NCI-H2081 (cell line): ENCODE measurements at places on chromosomes 13 and 19.

DNA sequence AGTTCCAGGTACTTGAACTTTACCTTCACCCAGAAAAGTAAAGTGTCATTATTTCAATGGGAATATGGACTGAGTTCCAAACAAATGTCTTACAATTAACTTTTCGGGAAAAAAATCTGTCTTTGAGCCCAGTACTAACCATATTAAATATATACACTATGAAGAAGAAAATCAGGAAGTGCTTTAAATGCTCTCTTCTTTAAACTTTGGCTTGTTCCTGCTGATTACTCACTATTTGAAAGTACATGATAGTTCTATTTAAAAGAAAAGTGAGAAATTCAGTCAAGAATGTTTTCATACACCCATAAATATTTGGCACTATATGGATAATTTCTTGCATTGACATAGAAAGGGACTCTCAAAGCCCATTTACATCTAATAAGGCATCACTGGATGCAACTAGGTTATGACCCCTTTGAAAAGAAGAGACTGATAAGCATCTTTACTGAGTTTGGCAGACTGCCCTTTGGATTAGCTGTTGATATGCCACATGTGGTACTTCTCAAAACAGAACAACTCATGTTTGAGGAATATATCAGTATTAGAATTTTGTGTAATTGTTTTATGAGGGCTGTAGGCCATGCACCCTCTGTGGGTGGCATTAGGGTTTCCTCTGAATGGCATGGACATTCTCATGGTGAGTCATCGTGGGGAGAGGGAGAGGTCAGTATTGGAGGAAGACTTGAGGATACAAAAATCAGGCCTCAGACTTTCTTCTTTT lies 25.0 kb upstream of the VWA8 start:
- no peak for DNase-seq

DNA sequence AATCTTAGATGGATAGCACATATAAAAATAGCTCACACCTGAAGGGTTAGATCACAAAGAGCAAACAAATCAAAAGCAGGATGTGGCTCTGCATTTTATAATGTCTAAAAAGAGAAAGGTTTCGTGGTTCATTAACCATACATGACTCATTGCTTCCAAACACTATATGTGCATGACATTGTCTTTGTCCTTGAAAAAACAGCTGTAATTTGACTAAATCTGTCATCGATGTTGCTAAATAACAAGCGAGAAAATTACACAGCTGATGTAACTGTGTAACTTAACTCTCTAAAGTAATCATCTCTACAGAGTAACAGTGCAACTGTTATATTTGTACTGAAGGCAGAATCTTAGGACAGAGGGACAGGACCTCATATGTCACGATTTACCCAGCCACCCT lies 383.1 kb upstream of the GPC6 start:
- peak; percentile 60 for DNase-seq

GRCh38 chr13:31433746-31434145 lies 234.0 kb downstream of the B3GLCT start:
- no peak for DNase-seq

DNA sequence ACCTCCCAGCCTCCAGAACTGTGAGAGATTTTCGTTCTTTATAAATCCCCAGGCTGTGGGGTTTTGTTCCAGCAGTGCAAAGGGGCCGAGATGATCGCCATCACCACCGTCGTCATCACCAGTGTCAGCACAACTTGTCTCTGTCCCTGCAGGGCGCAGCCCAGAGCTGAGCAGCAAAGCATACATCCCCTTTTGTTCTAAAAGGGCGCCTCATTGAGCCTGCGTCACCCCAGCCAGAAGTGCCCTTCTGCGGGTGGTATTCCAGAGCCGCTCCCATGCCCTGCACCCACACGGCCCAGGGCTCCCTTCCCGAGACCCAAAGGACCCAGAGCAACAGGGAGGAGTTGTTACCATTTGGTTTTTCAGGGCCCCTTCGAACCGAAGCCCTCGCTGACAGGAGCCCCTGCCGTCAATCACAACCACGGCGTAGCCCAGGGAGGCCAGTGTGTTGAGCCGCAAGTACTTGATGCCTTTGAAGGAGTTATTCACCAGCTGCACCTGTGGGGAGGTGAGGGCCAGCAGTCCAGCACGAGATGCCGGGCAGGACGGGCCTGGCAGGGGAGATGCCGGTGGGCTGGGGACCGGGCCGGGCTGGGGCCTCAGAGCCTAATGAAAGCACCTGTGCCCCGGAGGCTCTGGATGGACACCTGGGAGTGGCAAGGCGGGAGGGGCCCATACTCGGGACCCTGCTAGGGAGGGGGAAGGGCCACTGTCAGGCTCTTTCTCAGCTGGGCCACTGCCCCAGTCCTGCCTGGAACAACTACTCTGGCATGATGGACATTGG lies 14.4 kb upstream of the MYDGF start:
- no peak for DNase-seq

DNA sequence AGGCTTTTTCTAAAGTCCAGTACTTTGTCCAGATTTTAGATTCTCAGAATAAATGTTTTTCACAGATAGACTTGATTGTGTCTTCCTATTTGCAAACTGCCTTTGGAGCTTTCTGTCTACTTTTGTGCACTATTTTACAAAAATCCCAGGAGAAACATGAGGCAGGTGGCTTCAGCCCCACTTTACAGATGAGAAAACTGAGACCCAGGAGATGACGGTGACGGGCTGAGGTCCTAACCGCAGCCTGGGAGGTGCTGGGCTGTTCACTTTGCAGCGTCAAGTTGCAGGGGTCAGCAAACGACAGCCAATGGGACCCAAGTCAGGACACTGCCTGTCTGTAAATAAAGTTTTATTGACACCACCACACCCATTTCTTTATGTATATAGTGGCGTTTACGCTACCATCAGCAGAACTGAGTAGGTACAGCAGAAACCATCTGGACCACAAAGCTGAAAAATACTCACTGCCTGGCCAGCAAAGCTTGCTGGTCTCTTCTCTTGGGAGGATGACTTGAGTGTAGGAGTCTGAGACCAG lies 6.8 kb upstream of the KDM4B start:
- no peak for DNase-seq

DNA sequence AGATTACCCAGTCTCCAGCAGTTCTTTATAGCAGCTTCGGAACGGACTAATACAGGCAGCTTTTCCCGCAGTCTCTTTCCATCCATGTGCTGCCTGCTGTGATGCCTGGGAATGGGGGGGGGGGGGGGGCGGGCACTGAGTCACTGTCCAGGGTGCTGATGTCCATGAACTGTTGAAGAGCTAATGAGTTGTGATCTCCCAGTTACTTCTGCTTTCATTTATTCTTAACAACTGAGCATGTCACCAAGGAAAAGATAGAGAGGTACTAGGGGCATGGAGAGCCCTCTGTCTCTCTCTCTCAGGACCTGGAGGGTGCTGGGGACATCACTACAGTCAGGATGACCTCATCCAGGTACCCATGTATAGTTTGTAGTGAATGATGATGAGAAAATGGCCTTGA lies 20.3 kb upstream of the CEACAM1 start:
- DNase-seq: no peak

GRCh38 chr19:2579678-2580280 lies 103.9 kb downstream of the GADD45B start:
- no peak for DNase-seq

- no peak for DNase-seq
Observed at GRCh38 chr19:18253716-18254115, 20.5 kb downstream of the IQCN start.

- no peak for DNase-seq
Observed at GRCh38 chr13:110155072-110155471, 151.9 kb downstream of the COL4A1 start.

DNA sequence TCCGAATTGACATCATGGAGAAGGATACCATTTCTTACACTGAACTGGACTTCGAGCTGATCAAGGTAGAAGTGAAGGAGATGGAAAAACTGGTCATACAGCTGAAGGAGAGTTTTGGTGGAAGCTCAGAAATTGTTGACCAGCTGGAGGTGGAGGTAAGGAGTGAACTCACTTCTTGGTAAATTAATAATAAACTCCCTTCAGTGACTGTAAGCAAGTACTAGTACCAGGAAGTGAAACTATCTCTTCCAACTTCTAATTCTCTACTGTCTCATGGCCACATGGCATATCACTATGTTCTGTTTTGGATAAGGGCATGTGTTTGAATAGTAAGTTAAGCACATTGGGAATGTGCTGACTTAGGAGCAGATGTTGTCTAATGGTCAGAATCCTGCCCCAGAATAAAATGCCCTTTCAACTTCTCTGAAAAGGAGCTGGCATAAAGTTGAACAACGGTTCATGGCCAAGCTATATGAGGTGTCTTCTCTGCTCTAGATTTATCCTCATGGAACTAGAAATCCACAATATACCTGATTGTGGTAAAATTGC lies 13.4 kb downstream of the OLFM4 start:
- DNase-seq: no peak

GRCh38 chr13:40494946-40495620 lies 171.4 kb downstream of the FOXO1 start:
- no peak for DNase-seq

DNA sequence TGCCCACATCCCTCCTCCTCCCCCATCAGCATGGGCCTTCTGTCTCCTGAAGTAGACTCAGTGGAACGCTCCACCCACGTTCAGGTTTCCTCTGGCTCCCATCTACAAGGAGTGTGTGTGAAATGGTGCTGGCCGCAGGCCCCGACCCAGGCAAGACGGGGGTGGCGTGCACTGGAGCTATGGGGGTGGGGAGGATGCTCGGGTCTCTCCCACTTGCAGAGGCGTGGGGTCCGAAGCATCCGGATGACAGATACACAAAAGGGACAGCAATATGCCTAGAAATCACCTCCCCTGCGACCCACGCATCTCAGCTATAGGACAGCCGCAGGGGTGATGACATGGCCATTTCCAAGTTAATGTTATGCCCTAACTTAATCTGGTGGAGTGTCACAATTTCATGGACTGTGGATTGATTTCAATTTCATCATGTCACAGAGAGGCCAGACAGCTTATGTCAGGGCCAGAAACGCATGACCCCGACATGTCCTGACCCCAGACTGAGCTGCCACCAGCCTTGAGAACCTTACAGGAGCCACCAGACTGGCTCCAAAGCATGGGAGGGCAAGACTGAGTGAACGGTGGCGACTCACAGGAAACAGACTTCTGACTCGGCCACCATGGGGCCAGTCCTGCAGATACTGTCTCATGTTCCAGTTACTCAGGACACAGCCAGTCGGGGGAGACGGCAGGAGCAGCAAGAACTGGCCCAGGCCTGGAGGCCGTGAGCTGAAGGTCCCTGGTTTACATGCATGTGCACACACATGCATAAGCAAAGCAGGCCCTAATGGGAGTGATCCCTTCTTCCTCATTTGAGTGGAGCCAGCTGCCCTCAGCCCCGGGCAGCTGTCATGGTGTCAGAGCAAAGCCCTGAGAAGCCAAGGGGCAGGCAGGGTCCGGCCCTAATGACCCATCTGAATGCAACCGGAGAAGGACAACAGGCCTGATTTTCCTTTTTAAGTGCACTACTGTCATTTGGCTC lies 82.2 kb downstream of the SLC7A1 start:
- no peak for DNase-seq

DNA sequence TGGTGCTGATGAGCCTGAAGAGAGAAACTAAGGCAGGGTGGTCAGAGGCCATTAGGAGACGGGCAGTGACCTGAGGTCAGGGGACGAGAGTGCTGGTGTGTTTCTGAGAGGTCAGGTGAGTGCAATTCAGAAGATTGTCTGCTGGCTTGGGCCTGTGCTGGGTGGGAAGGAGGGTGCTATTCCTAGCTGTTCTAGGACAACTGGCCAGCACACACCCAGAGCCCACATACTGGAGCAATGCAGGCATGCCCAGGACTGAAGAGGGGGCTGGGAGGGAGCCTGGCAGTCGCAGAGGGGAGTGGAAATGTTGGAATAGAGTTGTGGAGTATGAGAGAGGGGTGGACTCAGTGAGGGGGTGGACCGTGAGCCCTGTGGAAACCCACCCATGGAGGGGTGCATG lies 16.5 kb downstream of the ARHGEF7 start:
- DNase-seq: no peak

- DNase-seq: peak; percentile 87
Observed at GRCh38 chr19:37007587-37008220, 70.5 kb upstream of the ZNF420 start.

DNA sequence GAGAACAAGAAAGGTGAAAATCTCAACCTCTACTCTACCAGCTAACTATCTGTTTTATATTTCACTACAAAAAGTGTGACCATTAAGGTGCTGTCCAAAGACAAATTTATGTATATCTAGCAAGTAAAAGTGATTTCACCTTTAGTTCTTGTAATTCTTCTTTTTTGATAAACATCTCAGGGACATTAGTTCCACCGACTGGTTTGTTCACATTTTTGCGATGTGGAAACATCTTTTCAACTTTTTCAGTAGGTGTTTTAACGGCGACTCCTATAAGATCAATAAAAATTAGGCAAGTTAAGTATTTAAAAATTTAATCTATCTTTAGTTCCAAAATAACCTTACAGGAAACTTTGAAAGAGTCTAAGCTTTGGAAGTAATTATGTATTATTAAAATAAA lies 33.3 kb downstream of the CLDN10 start:
- DNase-seq: no peak

GRCh38 chr13:48144413-48145035 lies 49.6 kb upstream of the MED4 start:
- DNase-seq: no peak

- DNase-seq: no peak
Observed at GRCh38 chr13:36959456-36960116, 39.5 kb upstream of the SMAD9 start.

GRCh38 chr13:58955546-58956385 lies 1208.0 kb downstream of the DIAPH3 start:
- peak; percentile 32 for DNase-seq

GRCh38 chr19:46840498-46840942 lies 10.1 kb downstream of the AP2S1 start:
- DNase-seq: peak; percentile 44

- no peak for DNase-seq
Observed at GRCh38 chr13:60347174-60347573, 49.8 kb upstream of the TDRD3 start.

DNA sequence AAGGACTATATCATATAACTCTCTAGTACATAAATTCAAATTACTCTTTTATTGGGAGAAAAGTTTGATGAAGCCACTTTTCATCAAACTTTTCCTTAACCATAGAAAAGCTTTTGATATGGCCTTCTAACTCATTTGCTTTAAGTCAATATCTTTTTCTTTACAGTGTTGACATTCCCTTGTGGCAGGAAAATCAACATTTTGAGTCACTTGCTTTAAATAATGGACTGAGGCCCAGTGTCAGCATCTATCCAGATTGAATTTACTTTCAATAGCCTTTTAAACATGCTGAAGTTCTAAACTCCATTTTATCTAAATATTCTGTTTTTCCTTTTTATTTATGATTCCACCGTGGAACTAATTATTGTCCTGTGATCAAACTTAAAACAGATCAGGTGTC lies 62.7 kb downstream of the PCDH9 start:
- DNase-seq: no peak

DNA sequence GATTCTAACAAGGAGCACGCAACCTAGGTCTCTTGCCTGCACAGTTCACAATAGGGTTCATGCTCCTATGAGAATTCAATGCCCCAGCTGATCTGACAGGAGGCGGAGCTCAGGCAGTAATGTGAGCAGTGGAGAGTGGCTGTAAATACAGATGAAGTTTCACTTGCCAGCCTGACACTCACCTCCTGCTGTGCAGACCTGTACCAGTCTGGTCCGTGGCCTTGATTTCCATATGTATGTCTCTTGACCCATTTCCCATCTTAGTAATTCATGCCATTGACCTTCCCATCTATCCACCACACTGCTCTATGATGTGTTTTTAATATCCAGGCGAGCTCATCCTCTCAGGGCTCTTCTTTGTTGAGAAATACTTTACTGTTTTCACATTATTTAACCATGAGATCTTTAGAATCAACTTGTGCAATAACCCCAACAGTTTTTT lies 95.2 kb downstream of the LRCH1 start:
- peak; percentile 77 for DNase-seq
